ENCODE measurements at places on chromosomes 5 and 9.

GRCh38 chr9:18849890-18850677, 182.9 kb downstream of the SAXO1 start:
- ATAC-seq, result no peak

DNA sequence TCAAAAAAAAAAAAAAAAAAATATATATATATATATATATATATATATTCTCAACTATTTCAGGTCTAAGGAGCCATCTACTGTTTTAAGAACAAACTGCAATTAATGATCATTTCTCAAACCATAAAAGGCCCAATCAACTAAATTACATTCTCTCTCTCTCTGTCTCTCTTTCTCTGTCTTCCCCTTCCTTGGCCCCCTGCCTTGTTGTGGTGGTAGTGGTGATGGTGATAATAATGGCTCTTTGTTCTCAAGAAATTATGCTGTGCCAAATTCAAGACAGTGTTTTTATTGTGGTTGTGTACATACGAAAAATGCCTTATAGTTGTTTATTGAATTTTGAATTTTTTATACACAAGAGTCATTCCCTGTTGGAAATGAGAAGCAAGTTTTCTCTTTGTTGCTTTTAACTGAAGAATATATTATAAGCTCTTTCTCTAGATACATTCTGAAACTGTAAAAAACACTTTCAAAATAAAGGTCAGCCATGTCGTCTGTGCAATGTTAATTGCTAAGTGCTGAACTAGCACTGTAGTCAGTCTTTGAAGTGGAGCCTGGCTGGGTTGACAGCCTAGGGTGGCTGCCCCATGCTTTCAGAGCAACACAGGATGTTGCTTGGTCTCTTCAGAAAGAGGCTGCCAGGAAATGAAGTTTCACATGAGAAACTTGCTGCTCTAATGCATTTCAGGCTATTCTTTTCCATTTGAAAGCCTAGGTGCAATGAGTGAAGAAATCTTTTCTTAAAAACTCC, 96.0 kb downstream of the HINT1 start:
- ATAC-seq, result no peak

DNA sequence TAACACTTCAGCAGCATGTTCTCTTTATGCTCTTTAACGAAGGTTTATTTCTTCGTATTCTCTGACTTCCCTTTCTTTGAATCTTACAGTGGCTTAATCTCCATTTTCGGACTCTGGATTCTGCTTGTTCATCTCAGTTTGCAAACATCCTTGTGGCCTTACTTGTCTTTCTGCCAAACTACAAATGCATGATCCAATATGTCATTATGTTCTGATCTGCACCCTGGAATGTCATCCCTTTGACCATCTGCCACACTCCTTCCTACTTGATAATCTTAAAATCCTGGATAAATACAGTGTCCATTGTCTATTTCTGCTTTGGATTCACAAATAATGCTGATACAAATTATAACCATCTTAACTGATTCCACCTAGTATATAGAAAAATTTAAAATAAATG, 499.2 kb downstream of the CDH18 start:
- ATAC-seq, result no peak

DNA sequence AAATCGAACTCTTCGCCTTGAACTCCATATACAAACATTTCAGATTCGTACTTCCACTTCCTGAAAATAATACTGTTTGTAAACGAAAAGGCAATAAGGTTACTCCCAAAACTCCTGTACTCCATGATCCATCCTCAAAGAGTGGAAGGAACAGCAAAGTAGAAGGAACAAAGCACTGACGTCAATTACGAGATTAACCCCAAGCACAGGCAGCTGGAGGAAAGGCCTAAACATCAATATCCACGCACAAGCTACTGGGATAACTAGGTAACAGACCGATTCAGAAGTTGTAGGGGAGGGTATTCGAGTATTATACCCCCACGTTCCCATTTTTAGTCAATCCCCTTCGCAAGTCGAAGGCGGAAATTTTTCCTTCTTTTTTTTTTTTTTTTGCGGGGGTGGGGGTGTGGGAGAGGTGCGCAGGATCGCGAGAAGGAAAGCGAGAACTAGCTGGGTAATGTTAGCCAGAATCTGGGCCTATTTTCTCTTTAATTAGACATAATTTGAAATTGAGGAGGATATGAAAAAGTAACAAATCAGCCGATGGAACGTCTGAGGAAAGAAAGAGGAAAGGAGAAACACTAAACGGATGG, 909 bp downstream of the AFF4 start:
- peak; percentile 56 for ATAC-seq

- no peak for ATAC-seq
Measured at GRCh38 chr5:93430673-93431199, 150.3 kb downstream of the NR2F1-AS1 start.

GRCh38 chr5:93569300-93570160, 11.5 kb downstream of the NR2F1-AS1 start:
- peak; percentile 80 for ATAC-seq

DNA sequence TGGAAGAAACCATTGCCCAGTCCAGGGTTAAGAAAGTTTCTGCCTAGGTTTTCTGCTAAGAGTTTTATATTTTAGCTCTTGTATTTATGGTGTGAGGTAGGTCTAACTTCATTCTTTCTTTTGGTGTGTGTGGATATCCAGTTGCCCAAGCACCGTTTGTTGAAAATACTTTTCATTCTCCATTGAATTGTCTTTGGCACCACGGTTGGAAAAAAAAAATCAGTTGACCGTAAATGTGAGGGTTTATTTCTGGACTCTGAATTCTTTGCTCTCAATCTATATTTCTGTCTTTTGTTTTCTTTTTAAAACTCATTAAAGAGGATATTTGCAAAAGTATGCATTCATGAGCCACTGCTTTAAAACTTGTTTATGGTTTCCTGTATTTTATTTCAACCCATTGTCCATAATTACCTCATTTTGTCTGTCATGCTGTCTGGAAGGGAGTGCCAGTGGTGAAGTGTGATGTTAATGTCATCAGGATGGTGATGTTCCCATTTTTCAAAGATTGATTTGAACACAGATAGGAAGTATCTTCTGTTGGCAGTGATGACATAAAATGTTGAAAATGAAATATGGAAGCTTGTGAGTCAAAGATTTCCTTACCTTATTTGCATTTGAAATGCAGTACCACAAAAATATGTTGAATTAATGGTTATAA, 33.9 kb downstream of the HABP4 start:
- ATAC-seq, result no peak

GRCh38 chr5:172798422-172799215, 27.6 kb upstream of the DUSP1 start:
- ATAC-seq, result peak; percentile 35

DNA sequence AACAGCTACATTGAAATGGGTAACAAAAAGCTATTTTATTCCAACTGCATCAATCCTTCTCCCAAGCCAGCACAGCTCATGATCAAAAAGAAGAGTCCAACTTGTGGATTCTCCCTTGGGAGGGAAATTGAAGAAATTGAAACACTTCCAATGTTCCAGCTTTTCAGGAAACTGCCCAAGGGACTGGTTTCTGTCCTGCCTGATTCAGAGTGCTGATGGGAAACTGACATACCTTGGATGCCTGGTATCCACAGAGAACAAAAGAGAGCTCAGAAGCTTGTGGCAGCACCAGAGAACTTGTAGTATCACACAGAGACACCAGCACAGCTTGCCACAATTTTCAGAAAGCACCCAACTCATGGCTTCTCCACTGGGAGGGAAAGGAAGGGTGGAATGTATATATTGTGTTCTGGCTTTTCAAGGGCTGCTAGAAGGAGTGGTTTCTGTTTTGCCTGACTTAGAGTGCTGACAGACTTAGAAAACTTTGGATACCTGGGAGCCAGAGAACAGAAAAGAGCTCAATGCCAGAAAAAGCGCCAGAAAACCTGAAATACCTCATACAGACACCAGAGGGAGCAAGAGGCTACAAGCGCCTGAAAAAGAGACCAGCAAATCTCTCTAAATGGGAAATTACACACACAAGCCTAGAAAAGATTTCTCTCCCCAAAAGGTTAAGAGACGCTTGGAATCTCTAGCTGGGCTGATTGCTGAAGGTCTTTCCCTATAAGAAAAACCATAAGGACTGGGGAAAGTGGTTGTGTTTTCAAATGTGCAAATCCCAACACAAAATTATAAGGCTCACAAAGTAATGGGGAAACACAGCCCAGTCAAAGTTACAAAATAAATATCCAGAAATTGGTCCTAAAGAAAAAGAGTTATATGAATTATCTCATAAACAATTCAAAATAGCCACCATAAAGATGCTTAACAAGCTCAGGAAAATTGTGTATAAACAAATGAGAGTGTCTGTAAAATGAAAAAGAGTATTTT, 178.8 kb downstream of the SPOCK1 start:
- peak; percentile 76 for ATAC-seq

DNA sequence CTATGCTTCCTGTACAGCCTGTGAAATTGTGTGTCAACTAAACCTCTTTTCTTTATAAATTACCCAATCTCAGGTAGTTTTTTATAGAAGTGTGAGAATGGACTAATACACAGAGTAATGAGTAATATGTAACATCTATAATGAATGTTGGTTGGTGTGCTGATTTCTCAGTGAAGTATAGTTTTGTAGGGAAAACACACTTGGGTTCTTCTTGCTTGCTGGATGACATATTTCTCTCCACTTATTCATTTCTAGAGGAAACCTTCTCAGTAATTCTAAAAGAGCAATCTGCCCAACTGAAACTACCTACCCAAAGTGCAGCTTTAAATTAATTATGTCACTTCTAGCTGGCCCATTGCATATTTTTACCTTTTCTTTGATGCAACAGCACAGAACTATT, 81.1 kb upstream of the RORB start:
- no peak for ATAC-seq

DNA sequence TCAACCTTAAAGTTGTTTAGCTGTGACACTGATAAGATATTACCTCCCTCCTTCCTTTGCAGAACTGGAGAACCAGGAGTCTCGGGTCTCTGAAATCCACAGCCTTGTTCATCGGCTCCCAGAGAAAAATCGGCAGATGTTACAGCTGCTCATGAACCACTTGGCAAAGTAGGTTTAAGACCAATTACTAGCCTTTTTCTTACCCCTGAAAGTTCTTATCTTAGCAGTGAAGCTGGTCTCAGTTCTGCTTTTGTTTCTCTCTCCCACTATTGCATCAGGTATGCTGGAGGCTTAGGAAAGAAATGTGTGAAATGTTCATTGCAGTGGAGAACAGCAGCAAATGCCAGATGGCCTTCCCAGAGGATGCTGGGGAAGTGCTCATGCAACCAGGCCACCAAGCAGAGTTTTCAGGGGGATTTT, 287.4 kb downstream of the ARHGAP26 start:
- ATAC-seq, result no peak

DNA sequence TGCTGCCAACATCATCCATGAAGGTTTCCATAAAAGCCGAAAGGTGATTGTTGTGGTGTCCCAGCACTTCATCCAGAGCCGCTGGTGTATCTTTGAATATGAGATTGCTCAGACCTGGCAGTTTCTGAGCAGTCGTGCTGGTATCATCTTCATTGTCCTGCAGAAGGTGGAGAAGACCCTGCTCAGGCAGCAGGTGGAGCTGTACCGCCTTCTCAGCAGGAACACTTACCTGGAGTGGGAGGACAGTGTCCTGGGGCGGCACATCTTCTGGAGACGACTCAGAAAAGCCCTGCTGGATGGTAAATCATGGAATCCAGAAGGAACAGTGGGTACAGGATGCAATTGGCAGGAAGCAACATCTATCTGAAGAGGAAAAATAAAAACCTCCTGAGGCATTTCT, 10.1 kb downstream of the TLR4 start:
- ATAC-seq, result no peak

DNA sequence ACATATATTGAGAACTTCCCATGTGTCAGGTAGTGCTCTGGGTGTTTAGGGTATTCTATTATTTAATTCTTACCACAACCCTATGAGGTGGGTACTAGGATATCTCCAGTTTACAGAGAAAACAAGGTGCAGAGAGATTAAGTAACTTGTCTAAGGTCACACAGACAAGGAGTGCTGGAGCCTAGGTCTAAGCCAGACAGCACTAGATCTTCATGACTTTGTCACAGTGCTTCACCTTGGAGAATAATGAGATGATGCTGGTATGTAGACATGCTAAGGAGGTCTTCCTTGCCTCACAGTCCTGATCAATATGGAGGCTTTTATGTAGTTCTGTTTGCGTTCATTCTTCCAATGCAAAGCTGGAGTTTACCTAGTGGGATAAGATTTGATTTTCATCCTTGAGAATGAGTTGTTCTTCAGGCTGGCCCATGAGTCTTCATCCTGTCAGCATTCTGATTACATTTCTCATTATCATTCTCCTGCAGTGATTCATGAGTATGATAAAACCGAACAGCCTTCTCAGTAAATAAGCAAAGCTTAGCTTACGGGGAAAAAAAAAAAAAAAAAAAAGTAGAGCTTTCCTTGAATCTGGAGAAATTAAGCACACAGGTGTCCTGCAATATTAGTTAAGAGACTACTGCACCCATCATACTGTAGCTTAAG, 176.3 kb downstream of the C9orf152 start:
- ATAC-seq, result peak; percentile 69

GRCh38 chr9:122374885-122375420, 4.1 kb downstream of the PTGS1 start:
- peak; percentile 73 for ATAC-seq

DNA sequence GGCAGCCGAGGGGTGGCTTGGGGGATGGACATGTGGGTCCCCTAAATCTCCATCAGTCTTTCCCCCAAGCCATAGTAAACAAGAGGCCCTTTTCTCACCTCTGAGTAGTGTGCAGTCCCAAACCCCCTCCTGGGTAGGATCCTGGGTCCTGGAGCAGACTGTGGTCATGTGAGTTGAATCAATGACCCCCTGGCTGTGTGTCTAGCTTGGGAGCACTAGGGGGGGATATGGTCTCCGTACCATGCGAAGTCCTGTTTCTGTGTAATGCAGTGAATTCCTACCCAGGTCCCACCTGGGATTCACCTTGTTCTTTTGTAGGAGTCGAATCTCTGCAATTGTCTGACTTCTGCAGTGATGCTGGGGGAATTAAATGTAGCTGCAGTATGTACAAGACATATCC, 66.2 kb downstream of the FGF18 start:
- no peak for ATAC-seq

DNA sequence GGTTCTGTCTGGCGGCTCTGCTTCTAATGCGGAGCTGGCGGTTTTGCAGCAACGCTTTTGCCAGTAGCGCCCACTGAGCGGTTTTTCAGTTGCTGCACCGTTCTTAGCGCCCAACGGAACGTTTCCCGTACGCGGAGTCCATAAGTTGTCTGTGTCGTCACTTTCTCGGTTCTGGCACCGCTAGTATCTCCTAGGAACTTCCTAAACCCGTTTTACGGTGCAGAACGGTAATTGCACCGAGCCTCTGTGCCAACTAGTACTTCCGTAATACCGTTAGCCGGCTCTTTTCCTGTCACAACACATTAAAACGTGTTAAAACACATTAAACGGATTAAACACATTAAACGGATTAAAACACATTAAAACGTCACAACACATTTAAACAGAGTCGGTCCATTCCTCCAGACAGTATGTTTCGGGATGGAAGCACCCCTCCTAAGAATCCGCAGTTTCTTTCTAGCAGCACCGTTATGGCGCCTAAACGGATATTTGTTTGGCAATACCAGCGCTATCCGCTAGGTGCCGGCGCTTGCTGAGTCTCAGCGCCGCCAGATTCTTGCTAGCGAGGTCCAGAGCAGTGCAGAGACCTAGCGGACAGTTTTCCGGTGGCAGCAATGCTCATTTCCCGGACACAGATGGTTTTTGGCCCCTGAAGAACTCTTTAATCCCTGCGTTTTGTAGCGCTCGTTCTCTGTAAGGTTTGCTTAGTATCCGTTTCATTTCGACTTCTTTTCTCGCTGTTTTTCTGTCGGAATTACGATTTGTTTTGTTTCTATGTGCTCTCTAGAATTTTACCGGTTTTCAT, 45.4 kb downstream of the ANXA2R start:
- peak; percentile 90 for ATAC-seq

GRCh38 chr5:132787076-132787475, 10.0 kb upstream of the SEPTIN8 start:
- ATAC-seq, result peak; percentile 24

GRCh38 chr5:133506181-133506580, 106.2 kb downstream of the FSTL4 start:
- no peak for ATAC-seq

Measured in SK-N-SH treated with all-trans-retinoic acid at 6 μM for 48 hours (cell line).